ENCODE measurements at places on chromosomes 1 and 21.
A peak's percentile ranks its signal among the peaks of the same experiment; 100 is the strongest.

DNA sequence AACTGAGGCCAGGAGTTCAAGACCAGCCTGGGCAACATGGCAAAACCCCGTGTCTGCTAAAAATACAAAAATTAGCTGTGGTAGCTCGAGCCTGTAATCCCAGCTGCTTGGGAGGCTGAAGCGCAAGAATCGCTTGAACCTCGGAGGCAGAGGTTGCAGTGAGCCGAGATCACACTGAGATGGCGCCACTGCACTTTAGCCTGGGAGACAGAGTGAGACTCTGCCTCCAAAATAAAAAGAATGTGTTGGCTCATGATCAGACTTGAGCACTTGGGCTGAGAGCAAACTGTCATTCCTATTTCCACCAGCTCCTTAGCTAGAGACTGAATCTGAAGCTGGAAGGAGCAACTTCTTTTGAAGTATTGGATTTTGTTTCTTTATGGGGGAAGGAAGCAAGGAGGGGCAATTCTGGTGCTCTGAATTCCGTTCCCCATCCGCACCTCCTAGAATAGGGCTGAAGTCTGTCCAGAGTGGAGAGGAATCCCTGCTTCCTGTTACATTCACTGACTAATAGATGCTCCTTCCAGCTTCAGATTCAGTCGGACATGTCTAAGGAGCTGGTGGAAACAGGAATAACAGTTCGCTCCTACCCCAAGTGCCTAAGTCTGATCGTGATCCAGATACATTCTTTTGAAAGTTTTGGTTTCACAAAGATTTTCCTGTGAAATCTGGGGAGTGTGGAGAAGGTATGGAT is 3.8 kb downstream of the ZNF672 start:
- DNase-seq: peak; percentile 30

GRCh38 chr1:42469727-42470126 is 6.6 kb downstream of the CCDC30 start:
- DNase-seq: no peak

- no peak for DNase-seq
These were observed 156.9 kb downstream of the LRRC40 start for GRCh38 chr1:70048336-70049094.

- DNase-seq: no peak
These were observed 761 bp upstream of the UBE2J2 start for GRCh38 chr1:1274299-1274930.

DNA sequence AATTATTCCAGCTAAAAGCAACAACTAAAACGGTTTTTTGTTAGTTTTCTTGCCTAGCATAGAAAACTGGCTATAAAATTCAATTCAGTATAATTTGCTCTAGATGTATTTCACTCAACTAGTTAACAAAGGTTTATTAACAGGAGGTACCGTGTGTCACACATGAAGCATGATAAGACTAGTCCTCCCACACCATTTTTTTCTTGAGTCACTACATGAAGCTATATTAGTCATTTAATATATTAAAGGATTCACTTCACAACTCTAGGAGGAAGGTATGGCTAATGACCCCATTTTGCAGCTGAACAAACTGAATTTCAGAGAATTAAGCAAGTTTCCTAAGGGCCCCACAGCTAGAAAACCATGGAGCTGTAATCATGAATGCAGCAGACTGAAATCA is 307.8 kb upstream of the USP25 start:
- DNase-seq: no peak

- no peak for DNase-seq
These were observed 30.6 kb downstream of the PRDM15 start for GRCh38 chr21:41848533-41848932.

DNA sequence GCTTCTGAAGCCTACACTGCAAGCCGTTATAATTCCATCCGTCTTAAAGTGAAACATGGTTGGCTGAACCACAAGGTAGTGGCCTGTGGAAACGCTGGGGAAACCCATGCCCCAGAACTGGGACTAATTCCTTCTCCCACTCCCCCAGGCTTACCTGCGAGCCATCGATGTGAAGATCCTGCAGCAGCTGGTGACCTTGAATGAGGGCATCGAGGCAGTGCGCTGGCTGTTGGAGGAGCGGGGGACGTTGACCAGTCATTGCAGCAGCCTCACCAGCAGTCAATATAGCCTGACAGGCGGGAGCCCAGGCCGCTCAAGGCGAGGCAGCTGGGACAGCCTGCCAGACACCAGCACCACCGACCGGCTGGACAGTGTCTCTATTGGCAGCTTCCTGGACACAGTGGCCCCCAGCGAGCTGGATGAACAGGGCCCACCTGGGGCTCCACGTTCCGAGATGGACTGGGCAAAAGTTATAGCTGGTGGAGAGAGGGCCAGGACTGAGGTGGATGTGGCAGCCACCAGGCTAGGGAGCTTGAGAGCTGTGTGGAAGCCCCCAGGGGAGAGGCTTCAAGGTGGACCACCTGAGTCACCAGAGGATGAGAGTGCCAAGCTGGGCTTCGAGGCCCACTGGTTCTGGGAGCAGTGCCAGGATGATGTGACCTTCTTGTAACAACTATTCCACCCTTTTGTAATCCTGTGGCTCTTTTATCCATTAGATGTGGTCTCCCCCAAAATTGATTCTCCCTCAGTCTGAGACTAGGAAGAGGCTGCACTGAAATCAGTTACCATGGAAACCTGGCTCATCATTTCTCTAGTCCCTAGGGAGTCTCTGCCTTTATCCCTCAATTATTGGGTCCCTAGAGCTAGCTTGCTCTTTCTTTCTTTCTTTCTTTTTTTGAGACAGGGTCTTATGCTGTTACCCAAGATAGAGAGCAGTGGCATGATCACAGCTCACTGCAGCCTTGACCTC is 16.7 kb downstream of the LURAP1 start:
- DNase-seq: no peak

GRCh38 chr21:15272591-15272990 is 207.8 kb upstream of the NRIP1 start:
- no peak for DNase-seq

DNA sequence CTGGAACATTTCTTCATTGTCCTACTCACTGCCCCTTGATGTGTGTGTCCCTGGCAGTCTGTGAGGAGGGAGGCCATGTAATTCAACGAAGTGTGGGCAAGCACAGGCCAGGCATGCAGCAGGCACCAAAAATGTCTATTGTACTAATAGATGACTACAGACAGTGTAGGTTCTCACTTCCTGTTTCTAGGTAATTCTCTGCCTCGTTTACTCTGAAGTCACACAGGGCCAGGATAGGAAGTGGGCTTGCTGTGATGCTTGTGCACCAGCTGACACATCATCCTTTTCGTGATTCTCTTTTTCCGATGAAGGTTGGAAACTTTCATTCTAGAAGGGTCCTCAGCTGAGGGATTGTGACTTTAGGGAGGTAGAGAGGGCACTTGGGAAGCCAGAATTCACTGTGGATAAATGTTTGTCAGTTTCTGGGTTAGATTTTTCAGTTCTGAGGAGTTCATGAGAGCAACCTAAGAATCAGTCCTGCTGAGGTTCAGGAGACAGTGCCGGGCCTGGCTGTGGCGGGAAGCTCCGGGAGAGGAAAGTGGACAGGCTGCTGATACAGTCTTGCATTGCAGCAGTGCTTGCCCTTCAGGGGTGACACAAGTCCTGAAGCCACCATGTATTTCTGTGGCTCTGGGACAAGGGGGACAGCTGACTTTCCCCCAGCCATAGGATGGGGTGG is 4.3 kb upstream of the CSF1 start:
- no peak for DNase-seq

- DNase-seq: no peak
These were observed 37.8 kb downstream of the RABGAP1L start for GRCh38 chr1:174197088-174197487.

DNA sequence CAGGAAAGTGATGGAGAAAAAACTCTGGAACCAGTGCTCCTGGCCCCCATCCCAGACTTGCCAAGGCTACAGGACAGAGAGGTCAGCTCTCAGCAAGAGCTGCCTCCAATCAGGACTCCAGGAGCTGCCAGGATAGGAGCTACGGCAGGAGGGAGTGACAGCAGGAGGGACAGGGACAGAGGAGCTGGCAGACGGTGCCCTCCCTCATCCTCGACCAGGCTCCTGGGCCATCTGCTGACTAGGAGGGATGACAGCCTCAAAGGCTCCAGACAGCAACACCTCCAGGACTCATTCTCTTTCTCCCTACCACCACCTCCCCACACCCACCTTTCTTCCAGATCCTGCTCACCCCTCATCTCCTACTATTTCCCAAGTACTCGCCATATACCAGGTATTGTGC is 22.7 kb downstream of the DLGAP3 start:
- no peak for DNase-seq

- no peak for DNase-seq
These were observed 42.9 kb upstream of the DMRTB1 start for GRCh38 chr1:53416269-53416813.

DNA sequence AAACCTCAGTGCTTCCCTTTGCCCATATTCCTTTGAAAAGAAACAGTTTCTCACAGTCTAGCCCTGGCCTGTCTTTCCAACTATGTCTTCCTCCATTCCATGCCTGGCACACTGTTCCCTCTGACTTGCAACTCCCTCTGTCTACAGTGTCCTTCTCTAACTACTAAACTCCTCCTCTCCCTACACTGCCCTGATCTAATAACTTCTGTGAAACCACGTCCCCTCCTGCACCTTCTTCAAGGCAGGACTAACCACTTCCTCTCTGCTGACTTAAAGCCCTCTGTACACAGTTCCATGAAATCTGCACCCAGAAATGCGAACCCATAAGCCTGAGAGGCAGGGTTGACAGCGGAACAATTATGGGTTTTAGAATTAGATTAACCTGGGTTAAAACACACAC is 62.2 kb upstream of the ATP1B1 start:
- DNase-seq: no peak

DNA sequence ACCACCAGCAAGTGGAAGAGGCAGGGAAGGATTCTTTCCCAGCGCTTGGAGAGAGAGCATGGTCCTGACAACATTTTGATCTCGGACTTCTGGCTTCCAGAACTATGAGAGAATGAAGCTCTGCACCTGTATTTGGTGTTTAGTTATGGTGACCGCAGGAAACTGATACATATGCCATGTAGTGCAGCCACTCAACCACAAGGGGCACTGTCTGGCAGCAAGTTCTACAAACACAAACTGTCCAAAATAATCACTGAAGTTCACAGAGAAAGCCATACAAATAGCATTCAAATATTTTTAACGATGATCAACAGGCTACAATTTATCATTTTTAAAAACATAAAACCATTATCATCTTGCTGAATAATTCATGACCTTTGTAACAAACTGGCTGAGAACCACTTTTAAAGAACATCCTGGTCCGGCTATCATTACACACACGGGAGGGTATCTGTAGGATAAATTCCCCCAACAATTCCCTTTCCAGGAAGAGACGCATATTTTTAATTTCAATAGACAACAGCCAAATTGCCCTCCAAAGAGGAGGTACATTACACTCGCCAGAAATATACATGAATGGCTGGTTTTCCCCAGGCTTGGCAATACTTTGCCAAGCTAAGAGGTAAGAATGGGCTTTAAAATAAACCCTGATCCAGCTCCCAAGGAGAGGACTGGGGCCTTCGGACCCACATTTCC is 9.2 kb upstream of the CBR3 start:
- DNase-seq: peak; percentile 47

GRCh38 chr1:224338150-224338838 is 8.3 kb upstream of the NVL start:
- DNase-seq: no peak

DNA sequence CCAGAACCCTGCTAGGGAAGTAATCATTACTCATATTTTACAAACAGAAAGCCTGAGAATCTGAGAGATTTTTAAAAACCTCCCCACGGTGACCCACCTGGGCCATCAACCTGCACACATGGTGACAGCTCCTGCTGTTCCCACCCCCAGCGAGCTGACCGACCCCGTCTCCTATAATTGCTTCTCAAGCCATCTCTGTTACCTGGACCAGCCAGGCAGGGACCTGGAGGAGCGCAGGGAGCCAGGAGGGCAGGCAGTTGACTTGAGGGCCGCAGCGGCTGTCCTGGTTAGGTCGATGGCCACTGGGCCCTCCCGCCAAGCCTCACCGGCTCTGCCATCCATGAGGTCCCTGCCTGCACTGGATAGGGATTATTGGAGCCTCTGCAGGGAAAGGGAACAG is 7.7 kb downstream of the TFF2 start:
- no peak for DNase-seq

DNA sequence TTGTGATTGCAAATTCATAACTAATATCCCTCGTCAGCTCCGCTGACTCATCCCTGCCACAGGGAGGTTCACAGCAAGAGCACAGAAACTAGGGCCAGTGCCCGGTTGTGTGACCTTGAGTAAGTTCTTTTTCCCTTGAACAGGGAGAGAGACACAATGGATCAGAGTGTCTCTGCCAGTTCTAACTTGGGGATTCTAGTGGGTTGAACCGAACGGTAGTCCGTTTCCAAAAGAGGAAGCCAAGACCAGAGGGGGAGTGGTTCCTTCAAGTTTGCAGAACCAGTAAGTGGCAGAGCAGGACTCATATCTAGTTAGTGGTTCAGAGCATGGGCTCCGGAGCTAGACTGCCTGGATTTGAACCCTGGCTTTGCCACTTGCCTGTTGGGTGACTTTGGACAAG is 4.9 kb upstream of the SHISA4 start:
- DNase-seq: no peak

DNA sequence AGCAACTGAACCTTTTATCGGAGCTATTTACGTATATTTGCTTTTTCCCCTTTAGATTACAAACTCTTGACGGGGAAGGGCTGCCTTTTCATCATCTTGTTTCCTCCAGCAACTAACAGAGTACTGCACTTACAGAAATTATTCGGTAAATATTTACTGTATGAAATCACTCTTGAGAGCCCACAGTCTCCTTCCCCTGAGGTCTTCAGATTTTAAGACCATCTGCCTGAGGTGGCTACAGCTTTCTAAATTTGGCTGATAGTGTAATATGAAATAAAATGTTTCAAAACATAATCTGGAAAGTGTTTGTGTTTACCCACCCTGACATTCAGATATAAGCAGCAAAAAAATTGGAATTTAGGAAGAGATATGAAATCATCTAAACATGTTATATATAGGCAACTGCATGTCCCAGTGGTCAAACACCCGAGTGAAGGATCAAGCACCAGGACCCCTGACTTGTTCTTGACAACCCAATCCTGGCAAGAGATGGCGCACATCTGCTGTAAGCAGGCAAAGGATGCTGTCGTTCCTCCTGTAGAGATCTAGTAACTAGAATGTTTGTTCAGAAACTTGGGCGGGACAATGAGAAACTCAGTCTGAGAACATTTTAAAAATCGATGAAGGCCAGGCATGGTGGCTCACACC is 60.9 kb downstream of the SIPA1L2 start:
- DNase-seq: no peak

GRCh38 chr1:31714442-31715086 is 10.7 kb upstream of the COL16A1 start:
- peak; percentile 40 for DNase-seq

GRCh38 chr21:42493109-42494060 is 2.6 kb downstream of the RSPH1 start:
- no peak for DNase-seq

- no peak for DNase-seq
These were observed 120.2 kb downstream of the ROR1 start for GRCh38 chr1:63893976-63894375.

- DNase-seq: no peak
These were observed 21.8 kb downstream of the POFUT2 start for GRCh38 chr21:45265721-45266517.

- DNase-seq: no peak
These were observed 12.0 kb downstream of the PGLYRP4 start for GRCh38 chr1:153336650-153337049.

- DNase-seq: no peak
These were observed 105.8 kb downstream of the MRPL39 start for GRCh38 chr21:25501462-25501861.
